BJ (cell line): ENCODE measurements at places on chromosomes 4 and X.

GRCh38 chr4:163194593-163194992 is 27.9 kb upstream of the NAF1 start:
- DNase-seq = no peak

DNA sequence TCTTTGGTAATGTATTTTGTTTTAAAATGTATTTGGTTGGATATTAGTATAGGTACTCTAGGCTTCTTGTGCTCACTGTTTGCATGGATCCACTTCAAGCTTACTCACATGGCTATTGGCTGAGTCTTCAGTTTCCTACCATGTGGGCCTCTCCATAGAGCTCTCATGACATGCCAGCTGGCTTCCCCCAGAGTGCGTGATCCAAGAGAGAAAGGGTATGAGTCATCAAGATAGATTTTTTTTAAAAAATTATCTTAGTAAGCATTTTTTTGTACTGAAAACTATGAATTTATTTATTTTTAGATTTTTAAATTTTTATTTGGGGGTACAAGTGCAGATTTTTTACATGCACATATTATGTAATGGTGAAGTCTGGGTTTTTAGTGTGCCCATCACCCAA is 219.1 kb upstream of the AMOT start:
- no peak for DNase-seq

- DNase-seq = no peak
Observed at GRCh38 chrX:140180585-140180984, 215.3 kb upstream of the CXorf66 start.

DNA sequence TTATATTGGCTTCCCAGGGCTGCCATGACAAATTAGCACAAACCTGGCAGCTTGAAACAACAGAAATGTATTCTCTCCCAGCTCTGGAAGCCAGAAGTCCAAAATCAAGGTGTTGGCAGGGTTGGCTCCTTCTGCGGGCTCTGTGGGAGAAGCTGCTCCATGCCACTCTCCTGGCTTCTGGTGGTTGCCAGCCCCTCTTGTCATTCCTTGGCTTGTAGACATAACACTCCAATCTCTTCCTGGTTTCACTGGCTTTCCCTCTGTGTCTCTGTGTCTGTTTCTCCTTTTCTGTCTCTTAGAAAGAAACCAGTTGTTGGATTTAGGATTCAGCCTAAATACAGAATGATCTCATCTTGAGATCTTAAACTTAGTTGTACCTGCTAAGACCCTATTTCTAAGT is 85.5 kb downstream of the USP46 start:
- DNase-seq = no peak
